Effector memory CD4-positive, alpha-beta T cell (primary cell): ENCODE measurements at places on chromosomes 2 and 18.

DNA sequence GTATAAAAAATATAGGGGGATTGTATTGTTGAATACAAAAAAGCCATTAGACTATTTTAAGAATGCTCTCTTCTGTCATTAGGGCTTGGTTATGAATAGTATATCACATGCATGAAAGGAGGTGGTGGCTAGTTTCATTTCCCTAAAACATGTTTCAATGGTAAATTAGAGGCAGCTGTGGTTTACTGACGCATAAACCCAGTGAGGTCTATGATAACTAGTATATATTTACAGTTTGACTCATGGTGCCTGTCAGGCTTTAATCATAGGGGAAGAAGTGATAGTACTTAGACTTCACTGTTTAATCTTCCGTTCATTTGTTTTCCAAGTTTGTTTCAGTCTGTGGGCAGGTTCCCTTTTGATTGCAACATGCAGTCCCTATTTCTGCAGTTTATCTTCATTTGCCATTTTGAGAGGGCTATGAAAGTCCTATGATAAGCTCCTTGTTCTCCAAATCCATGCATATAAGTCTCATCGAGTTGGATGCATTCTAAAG is 55.1 kb upstream of the MAP4K3 start:
- no peak for DNase-seq

GRCh38 chr2:189646521-189646920 is 14.7 kb upstream of the ASNSD1 start:
- no peak for DNase-seq

GRCh38 chr2:45578056-45578843 is 32.8 kb downstream of the SRBD1 start:
- no peak for DNase-seq

- no peak for DNase-seq
Observed at GRCh38 chr2:62540408-62541168, 34.6 kb upstream of the TMEM17 start.

DNA sequence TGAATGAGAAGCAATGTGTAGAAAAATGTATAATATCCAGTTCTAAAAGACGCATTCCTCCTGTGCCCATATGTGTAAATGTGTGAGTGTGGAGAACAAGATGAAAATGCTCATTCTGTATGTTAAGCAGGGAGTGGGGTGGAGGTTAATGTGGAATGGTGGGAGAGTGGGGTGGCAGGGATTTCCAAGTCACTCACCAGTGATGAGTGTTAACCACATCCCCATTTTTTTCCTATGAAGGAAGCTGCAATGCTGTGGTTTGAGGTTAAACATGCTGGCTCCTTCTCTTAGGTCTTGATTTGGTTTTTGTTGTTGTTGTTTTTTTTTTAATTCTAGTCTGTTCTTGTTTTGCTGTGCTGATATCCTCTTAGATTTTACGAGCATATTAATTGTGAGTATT is 169.4 kb downstream of the NEDD4L start:
- DNase-seq, result no peak

DNA sequence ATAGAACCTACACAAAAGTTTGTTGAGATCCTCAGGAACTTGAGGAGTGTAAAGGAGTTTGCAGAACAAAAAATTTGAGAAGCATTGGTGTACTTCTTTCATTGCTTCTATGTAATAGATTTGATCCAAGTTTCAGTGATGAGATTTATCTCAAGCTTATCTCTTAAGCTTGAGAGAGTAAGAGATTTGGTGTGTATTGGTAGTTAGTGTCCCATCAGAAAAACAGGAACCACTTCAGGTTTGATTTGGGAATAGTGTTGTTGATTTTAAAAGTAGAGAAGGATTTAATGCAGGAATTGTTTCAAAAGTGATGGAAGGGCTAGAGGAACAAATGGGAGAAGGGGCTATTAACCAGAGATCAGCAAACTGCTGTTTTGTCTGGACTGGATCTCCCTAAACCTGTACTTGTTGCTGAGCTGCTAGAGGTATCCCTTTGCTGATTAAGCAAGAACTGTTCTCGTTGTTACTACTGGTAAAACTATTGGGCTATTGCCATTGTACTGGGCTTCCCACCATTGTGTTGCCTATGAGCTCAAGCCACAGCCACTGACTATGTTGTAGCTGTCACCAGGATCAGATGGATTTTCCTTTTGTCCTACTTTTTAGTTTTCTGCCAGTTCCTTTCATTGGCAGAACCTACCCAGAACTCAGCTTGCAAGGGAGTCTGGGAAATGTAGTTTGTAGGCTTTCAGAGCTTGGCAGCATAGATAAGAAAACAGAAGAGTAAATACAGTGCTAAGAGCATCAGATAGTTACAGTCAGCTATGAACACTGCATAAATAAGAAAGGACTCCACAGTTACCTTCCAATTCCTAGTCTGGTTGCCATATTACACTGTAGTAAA is 39.3 kb downstream of the RAB10 start:
- no peak for DNase-seq

- DNase-seq, result no peak
Observed at GRCh38 chr2:119263656-119264055, 40.0 kb downstream of the STEAP3 start.

GRCh38 chr2:112156152-112156986 is 18.2 kb downstream of the FBLN7 start:
- peak; percentile 26 for DNase-seq

DNA sequence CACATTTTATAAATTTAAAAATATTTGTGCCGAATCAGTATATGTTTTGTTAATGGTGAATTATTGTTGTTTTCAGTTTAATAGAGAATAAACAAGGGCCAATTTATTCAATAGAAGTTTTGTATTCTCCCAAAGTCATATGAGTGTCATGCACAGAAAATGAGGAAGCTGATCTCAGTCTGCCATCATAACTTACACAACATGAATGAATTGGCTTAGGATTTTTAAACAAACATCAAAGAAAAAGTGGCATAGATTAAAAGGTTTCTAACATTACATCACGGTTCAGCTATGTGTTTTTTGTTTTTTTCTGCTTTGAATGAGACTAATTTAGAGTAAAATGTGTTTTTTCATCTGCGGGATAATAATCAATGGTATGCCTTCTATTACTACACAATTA is 123.4 kb upstream of the CTNNA2 start:
- no peak for DNase-seq

DNA sequence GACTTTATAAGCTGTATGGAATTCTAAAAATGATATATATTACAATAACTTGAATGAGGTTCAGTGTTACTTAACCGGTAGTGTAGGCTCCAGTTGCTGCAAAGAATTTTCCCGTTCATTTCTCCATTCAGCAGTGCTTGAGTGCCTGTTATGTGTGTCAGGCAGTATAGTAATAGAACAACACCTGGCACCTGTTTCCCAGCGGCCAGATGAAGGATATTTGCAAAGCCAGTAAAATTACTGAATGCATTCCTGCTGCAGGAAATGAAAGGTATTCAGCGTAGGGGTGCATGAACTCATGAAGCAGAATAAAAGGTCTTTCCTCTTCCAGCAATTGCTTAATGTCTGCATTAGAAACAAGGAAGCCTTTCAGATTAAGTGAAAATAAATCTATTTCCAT is 18.8 kb downstream of the YPEL5 start:
- DNase-seq, result no peak

- DNase-seq, result peak; percentile 6
Observed at GRCh38 chr2:208175069-208175839, 11.9 kb upstream of the CRYGA start.

GRCh38 chr2:237053066-237053465 is 32.6 kb upstream of the COPS8 start:
- DNase-seq, result no peak

DNA sequence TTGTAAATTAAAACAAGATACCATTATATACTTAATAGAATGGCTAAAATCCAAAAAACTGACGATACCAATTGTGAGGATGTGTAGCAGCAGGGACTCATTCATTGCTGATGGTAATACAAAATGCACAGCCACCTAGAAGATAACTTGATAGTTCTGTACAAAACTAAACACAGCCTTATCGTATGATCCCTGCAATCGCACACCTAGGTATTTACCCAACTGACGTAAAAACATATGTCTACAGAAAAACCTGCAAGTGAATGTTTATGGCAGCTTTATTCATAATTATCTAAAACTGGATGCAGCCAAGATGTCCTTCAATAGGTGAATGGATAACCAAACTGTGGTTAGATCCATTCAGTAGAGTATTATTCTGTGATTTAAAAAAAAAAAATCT is 45.5 kb downstream of the TBC1D8 start:
- no peak for DNase-seq

DNA sequence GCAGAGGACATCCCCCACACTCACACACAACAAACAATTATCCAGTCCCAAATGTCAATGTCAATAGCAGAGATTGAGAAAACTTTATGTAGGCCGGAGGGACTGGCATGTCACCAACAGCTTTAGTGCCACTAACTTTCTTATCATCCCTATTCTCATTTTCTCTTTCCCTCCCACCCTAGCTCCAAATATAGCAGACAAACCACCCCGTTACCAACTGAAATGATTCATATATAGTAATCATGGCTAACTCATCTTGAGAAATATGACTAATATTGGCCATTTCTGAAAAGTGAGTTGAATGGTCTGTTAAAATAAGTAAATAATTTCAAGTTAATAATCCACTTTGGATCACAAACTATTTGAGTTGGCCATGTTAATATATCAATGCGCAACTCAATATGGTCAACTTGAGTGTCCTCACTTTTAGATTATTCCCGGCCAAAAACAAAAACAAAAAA is 242.1 kb upstream of the RND3 start:
- DNase-seq, result no peak

DNA sequence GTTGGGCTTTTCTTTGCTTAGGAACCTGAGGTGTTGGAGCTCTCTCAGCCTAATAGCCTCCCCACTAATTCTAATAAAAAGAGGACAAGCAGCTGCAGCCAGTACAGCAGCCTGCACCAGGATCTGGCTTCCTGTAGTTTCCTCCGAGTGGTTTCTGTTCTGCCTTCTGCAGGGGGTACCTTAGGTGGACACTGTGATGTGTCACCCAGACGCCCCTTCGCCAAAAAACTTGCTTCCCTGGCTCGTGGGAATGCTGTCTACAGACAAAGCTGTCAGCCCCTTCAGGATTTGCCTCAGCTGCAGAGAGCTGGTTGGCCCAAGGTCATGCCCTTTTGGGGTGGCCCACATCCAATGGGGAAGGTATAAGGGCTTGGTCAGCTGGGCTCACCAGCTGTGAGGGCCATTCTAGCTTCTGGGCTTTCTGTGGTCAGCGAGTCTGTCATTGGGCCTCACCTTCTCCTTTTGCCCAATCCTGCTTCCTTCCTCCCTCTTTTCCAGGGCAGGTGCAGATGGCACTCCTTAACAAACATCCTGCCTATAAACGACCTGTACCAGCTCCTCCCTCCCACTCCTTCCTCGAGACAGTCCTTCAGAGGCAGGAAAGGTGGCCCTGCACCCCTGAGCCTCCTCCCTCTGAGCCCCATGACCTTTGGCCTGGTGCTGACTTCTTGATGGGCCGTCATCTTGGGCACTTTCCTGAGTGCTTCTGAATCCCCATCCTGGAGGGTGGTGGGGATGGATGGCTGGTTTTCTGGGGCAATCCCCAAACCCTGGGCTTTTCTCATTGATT is 44.0 kb upstream of the ROCK2 start:
- DNase-seq, result no peak

DNA sequence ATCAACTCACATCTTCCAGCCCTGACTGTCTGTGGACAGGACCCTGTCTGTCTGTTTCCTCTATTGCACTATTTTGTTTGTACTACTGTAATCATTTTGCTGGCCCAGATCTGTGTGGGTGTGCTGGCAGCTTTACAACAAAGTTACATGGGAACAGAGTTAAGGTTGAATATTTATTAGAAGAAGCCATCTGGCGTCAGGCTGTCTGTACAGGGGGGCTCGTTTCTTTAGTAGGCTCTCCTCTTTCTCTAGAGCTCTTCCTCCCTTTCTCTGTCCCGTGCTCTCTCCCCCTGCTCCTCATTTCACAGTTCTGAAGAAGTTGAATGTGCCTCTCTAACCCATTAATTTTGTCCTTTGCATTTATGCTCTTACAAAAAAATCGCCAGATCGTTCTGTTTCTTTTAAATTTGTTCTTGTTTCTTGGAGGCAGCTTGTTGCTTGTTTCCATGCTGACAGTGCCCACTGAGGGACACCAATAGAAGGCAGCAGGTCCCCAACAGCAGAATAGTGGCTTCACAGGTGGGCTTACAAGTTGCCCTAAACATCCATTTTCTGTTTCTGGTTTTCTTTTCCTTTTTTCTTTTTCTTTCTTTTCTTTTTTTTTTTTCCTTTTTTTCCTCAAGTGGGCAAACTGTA is 315.2 kb upstream of the ZEB2 start:
- DNase-seq, result no peak

DNA sequence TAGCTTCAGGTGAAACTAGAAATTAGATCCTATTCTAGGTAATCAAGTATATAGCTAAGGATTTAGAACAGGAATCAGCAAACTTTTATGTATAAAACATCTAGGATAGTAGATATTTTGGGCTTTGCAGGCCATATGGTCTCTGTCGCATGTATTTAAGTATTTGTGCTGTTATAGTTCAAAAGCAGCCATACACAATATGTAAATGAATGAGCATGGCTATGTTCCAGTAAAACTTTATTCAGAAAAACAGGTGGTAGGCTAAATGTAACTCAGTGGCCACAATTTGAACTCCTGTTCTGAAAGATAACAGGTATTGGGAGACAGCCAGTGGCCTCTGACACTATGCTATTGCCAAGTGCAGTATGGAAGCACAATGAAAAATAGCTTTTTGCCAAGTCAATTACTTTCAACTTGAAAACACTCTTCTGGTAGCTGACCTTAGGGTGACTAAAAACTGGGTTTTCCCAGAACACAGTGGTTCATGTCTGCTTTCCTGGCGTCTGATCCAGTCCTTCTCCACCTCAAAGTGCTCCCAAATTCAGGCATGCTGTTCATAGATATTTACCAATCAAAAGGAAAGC is 304.7 kb upstream of the SYT4 start:
- DNase-seq, result no peak

DNA sequence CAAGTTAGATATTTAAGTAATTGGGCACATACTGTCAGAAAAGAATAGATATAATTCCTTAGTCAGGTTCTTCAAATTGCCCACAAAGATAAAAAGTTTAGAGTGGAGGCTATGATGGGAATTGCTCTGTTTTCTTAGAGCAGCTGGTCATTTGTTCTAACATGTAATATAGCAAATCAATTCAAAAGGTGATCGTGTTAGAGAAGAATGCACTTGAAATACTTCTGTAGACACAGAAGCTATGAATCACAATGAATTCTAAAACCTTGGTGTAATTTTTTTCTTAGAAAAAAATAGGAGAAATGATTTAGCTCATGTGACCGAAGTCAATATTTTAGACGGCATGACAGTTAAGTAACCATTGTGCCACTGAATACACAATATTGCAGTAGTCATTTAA is 918.1 kb upstream of the LRATD1 start:
- no peak for DNase-seq

GRCh38 chr2:98737848-98738247 is 6.9 kb upstream of the MGAT4A start:
- DNase-seq, result no peak

- DNase-seq, result no peak
Observed at GRCh38 chr2:36562240-36562639, 35.7 kb downstream of the FEZ2 start.

DNA sequence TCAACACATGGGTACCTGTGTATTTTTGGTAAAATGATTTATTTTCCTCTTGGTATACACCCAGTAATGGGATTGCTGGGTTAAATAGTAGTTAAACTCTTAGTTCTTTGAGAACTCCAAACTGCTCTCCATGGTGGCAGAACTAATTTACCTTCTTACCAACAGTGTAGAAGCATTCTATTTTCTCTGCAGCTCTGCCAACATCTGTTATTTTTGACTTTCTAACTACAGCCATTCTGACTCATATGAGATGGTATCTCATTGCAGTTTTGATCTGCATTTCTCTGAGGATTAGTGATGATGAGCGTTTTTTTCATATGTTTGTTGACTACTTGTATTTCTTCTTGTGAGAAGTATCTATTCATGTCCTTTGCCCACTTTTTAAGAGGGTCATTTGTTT is 180.6 kb downstream of the FSIP2 start:
- no peak for DNase-seq
